ENCODE measurements at places on chromosomes 13 and 19. TPM values are rescaled to one million over a fixed set of nuclear protein-coding genes. Genes with fewer than 3 reads are reported as not detected.

The SIGLECL1 gene
- not detected for total RNA-seq

The CPB2 gene
- not detected for total RNA-seq

The SIX5 gene
- total RNA-seq, result 2.4 TPM

The ZNF83 gene
- total RNA-seq, result 31.2 TPM

The HIPK4 gene
- total RNA-seq, result not detected

Measured in activated T-helper 17 cell treated with anti-CD3 and anti-CD28 coated beads, Interleukin-2, amount 50 U/mL, for 72 hours (primary cell).